ENCODE measurements at places on chromosomes 16 and 17.
A peak's percentile ranks its signal among the peaks of the same experiment; 100 is the strongest.

- no peak for DNase-seq
These were observed 18.2 kb upstream of the ABR start for GRCh38 chr17:1197781-1198490.

DNA sequence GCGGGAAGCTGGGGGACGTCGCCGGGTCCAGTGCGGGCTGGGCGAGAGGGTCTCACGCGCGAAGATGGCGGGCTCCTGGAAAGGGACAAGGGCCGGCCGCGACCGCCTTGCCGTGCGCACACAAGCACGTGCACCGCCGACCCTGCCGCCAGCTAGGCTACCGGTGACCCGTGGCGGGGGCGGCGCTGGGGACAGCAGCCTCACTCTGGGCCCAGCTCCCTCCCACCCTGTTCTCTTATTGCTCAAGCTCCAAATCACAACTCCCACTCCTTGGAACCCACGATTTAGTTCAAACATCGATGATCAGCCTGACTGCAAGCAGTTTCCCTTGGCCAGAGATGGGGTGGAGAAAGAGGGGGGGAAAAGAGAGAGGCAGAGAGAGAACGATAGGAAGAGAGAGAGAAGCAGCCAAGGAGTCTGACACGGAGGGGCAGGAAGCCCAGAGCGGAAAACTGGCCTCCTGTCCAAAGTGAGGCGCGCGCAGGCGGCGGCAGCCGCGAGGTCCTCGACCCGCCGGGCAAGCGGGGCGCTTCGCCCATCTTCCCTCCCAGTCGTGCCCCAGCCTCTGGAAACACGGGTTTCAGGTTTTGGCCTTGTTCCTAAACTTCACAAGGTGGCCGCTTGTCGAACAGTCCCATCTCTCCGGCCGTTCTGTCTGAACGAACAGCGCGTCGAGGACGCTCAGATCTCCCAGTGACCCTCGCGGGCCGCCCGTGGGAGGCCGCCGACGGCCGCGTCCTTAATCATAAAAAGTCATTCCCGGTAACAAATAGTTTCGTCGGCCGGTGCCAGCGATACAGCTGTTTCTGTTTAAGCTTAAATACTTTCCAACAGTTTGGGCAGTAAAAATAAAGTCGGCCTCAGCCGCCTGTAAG is 1.7 kb upstream of the CBX8 start:
- DNase-seq, result no peak

- no peak for DNase-seq
These were observed 88.6 kb downstream of the CACNG3 start for GRCh38 chr16:24344784-24345183.

GRCh38 chr16:10172848-10173655 is 9.2 kb downstream of the GRIN2A start:
- DNase-seq, result no peak

GRCh38 chr17:18951941-18952842 is at the start of gene SLC5A10:
TSS of gene SLC5A10 (plus strand) at chr17:18952165. CDS start at chr17:18952206, 41 bp downstream.
- DNase-seq, result no peak

DNA sequence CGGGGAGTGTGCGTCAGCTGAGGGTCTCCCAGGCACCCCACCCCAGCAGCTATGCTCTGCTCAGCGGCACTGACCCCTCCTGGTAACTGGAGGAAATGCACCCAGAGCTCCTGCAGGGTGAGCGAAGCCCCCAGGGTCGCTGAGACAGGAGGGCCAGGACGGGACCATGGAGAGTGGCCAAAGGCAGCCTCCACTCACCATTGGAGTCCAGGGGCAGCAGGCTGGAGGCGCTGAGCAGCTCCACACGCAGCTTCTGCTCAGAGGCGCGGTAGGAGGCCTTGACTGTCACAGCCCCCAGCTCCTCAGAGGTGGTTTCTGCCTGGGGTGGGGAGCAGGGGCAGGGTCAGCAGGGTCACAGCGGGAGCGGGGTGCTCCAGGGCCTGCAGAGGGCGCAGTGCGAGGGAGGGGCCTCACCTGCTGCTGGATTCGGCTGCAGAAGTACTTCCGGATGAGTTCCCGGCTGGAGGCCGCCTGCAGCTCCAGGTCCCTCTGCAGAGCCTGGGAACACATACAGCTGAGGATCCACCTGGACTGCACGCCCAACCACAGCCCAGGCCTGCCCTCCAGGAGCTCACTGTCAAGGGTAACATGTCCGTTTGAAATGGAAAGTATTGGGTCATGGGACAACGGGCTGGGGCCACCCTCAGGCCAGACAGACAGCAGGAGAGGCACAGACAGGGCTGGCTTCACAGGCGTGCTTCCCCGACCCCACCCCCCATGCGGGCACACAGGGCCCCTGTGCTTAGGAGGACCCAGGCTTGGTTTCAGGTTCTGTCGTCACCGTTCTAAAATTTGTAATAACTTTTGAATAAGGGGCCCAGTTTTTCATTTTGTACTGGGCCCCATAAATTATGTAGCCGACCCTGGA is 13.8 kb downstream of the UNC13D start:
- DNase-seq, result no peak

- no peak for DNase-seq
These were observed 1.2 kb upstream of the HS3ST6 start for GRCh38 chr16:1919327-1919998.

- DNase-seq, result no peak
These were observed 44.9 kb upstream of the RBFOX3 start for GRCh38 chr17:79655672-79656290.

GRCh38 chr16:3065742-3066439 is 451 bp downstream of the IL32 start:
- no peak for DNase-seq

- no peak for DNase-seq
These were observed 29.5 kb downstream of the RNF43 start for GRCh38 chr17:58387834-58388233.

DNA sequence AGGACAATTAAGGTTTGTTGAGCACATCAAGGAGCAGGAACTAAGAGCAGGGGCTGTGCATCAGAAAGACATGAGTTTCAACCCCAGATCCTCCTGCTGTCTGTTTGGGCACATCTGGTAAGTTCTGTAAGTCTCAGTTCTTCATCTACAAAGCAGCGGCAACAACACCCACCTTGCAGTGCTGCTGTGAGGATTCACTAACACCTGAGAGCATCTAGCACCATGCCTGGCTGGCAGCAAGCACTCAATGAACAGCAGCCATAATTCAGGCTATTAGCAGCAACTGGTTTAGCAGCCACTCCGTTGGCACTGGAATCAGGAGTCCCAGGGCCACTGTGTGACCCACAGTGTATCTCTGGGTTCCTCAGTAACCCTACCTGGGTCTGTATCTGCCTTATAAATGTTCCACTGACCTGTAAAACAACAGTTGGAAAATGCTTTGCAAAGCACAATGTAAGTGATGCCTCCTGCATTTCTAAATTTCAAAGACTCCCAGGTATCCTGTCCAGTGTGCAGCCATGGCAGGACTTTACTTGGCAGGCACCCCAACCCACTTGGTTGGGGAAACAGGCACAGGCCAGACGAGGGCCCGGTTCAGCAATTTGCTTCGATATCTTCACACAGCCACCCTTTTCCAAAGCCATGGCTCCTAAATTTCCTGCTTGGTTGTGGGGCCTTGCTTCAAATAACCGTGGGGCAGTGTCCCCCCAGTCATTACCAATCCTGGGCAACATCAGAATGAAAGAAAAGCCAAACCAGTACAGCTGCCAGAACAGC is 4.2 kb downstream of the ST3GAL2 start:
- DNase-seq, result no peak

GRCh38 chr16:380762-381011 is 1.1 kb downstream of the PGAP6 start:
- no peak for DNase-seq

DNA sequence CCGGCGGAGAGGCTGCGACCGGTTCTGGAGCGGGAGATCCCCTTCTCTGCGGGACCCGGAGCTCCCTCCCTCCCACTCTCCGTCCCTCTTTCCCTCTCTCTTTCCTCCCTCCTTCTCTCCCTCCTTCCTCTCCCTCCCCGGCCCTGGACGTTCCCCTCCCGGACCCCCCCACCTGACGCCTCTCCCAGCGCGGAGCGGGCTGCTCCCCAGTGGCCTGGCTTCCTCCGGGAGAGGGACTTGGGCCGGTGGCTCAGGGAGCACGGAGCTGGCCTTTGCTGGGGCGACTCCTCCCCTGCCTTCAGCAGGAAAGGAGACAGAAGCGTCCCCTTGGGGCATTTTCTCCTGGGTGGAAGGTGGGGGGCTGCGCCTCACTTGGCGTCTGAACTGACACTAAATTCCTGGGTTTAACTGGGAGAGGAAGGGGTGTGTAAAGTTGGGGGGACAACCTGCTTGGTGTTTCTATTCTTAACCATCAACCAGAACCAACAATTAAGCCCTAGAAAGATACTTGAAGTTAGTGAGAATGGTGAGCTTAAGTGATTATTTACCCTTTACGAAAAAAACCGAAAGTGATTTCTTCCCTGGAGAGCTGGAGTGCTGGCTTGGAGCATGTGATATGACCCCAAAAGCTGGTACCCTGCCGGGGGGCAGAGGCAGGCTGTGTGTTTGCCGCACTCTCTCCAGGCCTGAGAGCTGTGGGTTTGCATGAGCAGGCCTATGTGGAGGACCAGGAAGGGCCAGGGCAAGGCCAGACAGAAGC is 775 bp downstream of the SPIRE2 start:
- DNase-seq, result no peak

- DNase-seq, result no peak
These were observed 168.6 kb downstream of the PMP22 start for GRCh38 chr17:15096511-15096910.

- DNase-seq, result no peak
These were observed 18.5 kb upstream of the APRT start for GRCh38 chr16:88830258-88830657.

DNA sequence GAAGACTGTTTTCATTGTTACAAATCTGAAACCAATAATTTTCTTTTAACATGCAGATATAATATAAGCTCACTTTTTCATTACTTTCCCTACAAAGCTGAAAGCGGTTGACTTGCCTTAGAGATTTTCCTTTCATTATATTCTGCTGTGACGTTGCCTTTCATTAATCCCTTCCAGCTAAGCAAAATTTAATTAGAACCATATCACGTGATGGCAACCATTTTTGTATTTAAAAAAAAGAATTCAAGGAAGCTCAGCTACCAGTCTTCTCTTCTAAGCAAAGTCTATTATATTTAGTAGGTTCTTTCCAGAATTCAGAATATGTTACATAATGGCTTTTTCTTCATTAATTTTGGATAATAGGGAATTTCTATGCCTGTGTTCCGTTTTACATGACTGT is 186.5 kb downstream of the PRKCA start:
- DNase-seq, result no peak

- peak; percentile 75 for DNase-seq
These were observed 1.9 kb downstream of the CMC2 start for GRCh38 chr16:81004646-81005353.

DNA sequence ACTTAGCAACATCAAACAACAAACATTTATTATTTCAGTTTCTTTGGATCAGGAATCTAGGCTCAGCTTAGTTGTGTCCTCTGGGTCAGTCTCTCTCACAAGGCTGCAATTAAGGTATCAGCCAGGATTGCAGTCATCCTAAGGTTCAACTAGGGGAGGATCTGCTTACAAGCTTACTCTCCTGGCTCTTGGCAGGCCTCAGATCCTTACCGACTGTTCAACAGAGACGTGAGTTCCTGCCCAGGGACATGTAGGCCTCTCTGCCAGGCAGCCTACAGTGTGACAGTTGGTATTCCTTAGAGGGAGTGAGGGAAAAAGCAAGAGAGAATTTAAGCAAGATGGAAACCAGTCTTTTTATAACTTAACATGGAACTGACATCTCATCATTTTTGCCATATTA is 294.0 kb downstream of the ZFHX3 start:
- no peak for DNase-seq

DNA sequence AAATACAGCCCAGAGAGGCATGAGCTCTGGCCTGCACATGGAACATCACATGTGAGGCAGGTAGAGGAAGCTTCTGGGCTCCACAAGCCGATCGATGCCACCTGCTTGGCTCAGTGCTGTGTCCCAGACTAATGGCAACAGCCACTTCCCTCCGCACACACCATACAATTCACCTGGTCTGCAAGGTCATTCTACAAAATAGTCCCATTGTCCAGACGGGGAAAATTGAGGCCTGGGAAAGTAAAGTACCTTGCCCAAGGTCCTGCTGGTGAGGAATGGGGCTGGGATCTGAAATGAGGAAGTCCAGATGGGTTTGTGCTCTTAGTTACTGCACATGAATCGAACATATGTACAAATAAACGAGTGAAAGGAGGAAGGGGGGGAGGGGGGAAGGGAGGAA is 88.0 kb downstream of the LITAF start:
- DNase-seq, result no peak

DNA sequence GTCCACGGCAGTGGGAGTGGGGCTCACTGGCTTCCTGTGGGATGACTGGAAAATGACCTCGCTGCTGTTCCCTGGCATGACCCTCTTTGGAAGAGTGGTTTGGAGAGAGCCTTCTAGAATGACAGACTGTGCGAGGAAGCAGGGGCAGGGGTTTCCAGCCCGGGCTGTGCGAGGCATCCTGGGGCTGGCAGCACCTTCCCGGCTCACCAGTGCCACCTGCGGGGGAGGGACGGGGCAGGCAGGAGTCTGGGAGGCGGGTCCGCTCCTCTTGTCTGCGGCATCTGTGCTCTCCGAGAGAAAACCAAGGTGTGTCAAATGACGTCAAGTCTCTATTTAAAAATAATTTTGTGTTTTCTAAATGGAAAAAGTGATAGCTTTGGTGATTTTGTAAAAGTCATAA is 7.8 kb upstream of the RNF213 start:
- DNase-seq, result no peak

DNA sequence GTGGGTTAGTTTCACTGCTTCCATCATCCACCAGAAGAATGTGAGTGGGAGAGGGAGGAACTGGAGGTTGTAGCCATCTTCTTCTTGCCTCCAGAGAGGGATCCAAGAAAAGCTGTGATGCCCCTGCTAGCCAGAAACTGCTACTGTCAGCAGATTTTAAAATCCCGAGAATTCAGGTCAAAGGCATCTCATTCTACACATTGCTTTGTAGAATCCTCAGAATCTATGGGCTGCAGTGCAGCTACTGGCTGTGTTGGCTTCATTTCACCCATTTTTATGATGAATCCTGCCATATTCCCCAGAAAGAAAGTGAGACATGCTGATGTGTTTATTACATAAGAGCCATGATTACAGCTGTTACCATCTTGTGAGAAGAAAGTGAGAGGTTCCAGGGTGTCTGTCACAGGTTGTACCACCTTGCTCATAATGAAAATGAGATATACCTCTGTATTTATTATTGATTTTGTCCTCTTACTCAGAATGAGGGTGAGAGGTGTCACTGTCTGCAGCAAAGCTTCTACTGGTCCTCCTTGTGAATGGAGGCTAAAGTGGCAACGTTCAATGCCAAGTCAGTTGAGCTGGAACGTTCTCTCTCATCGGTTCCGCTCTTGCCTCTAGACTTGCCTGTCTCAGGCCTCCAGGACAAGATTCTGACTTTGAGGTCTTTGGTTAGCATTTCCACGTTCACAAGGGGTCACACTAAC is 50.1 kb upstream of the MYH10 start:
- DNase-seq, result no peak

- DNase-seq, result no peak
These were observed 42.8 kb downstream of the CLEC19A start for GRCh38 chr16:19328364-19328763.
